ENCODE measurements at places on chromosomes 6 and 20. TPM values are rescaled to one million over a fixed set of nuclear protein-coding genes. Genes with fewer than 3 reads are reported as not detected.

RIPPLY2 gene
- total RNA-seq: not detected

DLK2 gene
- total RNA-seq: not detected

DAAM2 gene
- total RNA-seq: 15.7 TPM

SEL1L2 gene
- total RNA-seq: not detected

MOG gene
- not detected for total RNA-seq

RIN2 gene
- 67.0 TPM for total RNA-seq

LHFPL5 gene
- total RNA-seq: not detected

SIRPA gene
- 11.7 TPM for total RNA-seq

C6orf120 gene
- total RNA-seq: 38.2 TPM

ACSS1 gene
- total RNA-seq: 44.9 TPM

STMND1 gene
- 1.1 TPM for total RNA-seq

MATN4 gene
- total RNA-seq: not detected

L3MBTL1 gene
- 10.9 TPM for total RNA-seq

MAP3K5 gene
- total RNA-seq: 16.2 TPM

MYL9 gene
- total RNA-seq: 437 TPM

MUCL3 gene
- total RNA-seq: not detected

BANF2 gene
- total RNA-seq: not detected

CRIP3 gene
- not detected for total RNA-seq

FGD2 gene
- total RNA-seq: 46.4 TPM

GRCh38 chr6:154710689-154711088 lies 22.5 kb upstream of the SCAF8 start:
- no peak for DNase-seq

DNA sequence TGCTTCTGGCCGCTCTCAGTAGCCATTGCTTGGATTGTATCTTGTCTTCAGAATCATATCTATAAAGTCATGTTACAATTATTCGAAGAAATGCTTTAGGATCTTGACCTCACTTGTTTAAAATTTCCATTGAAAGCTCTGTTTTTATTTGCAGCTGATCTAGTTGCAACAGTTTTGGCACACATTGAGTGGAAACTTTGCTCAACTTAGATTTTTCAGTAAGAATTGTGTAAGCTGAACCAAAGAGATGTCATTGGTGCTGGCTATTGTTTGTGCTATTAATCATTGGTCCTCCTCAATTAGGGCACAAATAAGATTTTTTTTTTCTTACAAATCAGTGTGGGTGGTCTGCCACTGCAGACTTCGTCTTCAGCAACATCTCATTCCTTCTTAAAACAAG lies 649.2 kb downstream of the MMUT start:
- no peak for DNase-seq

GRCh38 chr6:64930681-64931080 lies 776.3 kb downstream of the EYS start:
- no peak for DNase-seq

- no peak for DNase-seq
Measured at GRCh38 chr20:20568604-20569205, 143.7 kb downstream of the RALGAPA2 start.

DNA sequence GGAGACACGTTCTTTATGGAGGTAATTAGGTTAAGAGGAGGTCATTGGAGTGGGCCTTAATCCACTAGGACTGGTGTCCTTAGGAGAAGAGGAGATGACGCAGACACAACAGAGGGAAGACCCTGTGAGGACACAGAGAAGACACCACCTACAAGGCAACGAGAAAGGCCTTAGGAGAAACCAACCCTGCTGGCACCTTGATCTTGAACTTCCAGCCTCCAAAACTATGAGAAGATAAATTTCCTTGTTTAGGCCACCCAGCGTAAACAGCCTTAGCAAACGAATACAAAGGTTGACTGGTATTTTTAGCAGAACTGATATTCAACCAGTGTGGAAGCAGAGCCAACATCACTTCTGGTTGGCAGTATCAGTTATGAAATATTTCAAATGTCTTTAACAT lies 75.2 kb downstream of the GFOD1 start:
- no peak for DNase-seq

- no peak for DNase-seq
Measured at GRCh38 chr6:87237804-87238203, 82.4 kb downstream of the ZNF292 start.

- peak; percentile 10 for DNase-seq
Measured at GRCh38 chr20:39910536-39910935, 778.5 kb downstream of the MAFB start.

DNA sequence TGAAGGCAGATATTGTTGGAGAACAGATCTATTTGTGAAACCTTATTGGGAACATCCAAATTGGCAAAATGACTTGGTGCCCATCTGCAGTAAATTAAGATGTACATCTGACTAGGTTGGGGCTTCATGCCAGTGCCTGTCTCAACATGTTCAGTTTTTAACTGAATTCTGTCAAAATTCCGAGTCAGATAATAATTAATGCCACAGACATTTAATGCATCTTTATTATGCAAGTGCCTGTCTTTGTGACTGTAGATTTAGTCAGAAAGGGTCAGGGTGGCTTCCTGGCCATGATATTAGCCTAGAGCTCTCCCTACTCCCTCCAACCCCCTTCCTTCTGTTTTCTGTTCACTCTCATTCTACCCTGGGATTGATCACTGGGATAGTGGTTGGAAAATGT lies 199.3 kb upstream of the FLRT3 start:
- DNase-seq: no peak

DNA sequence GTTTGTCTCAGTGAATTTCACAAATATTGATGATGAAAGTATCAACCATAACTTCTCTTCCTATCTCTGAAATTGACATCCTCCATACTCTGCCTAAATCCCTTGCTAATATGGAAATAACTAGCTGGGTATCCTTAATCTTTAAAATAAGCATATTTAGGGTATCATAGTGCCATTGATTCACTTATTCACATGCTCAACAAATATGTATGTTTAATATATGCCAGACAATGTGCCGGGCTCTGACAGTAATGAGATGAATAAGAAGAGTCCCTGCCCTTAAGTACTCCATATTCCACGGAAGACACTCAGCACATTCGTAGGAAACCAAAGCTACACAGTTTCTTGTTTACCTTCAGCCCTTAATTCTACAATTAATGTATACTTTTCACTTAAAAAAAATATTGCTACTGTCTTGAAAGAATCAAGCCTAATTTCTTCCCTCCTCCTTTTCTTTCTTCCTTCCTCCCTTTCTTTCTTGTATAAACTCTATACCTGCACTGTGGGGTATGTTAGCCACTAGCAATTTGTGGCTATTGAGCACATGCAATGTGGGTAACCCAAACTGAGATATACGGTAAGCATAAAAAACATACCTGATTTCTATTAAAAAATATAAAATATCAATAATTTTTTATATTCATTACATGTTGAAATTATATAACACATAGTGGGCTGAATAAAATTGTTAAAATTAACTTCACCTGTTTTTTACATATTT lies 42.8 kb upstream of the STXBP5 start:
- DNase-seq: no peak

DNA sequence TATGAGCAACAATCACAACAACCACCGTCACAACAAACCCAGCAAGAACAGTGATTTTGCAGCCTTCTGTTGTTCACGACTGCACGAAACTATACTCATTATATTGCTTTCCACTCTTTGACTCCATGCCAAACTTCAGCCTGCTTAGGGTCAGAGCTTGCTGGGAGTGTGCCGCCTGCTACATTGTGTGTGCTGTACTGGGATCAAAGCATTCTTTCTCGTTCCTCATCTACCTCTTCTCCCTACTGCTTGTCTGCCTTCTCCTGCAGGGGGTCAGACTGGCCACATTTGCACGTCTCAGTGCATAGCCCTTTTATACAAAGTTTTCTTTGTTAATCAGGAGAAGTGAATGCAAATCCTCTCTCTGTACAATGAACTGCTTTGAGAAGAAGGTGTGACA lies 401.6 kb upstream of the CITED2 start:
- DNase-seq: no peak

DNA sequence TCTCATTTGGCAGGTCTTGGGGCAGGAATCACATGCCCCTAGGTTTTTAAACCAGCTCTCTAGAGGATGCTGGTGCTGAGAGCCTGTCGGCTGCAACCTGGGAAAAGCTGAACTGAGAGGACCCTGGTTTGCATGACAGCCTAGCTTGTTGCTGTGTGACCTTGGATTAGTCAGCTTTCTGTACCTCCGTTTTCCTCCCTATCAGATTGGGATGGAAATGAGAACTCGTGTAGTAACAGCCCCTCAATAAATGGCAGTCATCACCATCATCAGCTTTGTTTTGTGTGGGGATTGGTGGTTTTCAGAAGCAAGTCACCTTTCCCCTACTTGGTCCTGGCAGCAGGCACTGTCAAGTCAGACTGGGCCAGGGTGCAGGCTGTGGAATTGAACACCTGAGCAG lies 75.2 kb upstream of the MYL9 start:
- DNase-seq: no peak

GRCh38 chr6:35242906-35243305 lies 16.6 kb upstream of the ZNF76 start:
- DNase-seq: no peak

GRCh38 chr6:156687789-156688619 lies 89.2 kb upstream of the ARID1B start:
- peak; percentile 35 for DNase-seq

GRCh38 chr6:106862858-106863257 lies 111.7 kb downstream of the CD24 start:
- no peak for DNase-seq

DNA sequence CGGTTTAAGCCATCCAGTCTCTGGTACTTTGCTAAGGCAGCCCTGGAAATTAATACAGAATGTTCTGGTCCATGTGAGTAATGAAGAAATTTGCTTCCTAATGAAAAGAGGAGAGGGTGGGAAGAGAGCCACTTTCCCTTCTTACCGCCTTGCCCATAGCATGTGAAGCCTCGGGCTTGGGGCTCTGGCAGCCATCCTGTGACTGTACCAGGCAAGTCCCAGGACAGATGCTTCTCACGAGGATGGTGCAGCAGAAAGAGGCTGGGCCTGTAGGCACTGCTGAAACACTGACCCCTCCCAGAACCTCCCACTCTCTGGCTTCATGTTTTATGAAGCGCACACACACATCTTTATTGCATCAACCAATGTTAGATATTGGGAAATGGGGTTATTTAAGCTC lies 74.8 kb downstream of the IYD start:
- no peak for DNase-seq

DNA sequence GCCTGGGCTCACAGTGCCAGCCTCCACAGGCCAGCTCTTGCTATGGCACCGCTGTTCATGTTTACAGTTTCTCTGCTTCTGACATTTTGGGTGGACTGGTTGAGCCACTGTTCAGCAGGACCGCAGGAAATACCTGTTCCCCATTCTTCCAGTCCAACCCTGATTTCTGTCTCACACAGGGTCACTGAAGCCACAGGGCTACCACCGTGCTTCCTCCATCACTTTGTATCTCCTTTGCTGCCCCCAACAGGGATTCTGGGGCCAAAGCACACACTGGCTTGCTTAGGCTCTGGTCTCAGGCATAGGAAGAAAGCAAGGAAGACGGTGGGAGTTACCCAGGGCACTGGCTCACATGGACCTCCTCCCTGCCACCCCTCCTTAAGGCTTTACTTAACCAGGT lies 164.5 kb downstream of the UNC5CL start:
- no peak for DNase-seq

DNA sequence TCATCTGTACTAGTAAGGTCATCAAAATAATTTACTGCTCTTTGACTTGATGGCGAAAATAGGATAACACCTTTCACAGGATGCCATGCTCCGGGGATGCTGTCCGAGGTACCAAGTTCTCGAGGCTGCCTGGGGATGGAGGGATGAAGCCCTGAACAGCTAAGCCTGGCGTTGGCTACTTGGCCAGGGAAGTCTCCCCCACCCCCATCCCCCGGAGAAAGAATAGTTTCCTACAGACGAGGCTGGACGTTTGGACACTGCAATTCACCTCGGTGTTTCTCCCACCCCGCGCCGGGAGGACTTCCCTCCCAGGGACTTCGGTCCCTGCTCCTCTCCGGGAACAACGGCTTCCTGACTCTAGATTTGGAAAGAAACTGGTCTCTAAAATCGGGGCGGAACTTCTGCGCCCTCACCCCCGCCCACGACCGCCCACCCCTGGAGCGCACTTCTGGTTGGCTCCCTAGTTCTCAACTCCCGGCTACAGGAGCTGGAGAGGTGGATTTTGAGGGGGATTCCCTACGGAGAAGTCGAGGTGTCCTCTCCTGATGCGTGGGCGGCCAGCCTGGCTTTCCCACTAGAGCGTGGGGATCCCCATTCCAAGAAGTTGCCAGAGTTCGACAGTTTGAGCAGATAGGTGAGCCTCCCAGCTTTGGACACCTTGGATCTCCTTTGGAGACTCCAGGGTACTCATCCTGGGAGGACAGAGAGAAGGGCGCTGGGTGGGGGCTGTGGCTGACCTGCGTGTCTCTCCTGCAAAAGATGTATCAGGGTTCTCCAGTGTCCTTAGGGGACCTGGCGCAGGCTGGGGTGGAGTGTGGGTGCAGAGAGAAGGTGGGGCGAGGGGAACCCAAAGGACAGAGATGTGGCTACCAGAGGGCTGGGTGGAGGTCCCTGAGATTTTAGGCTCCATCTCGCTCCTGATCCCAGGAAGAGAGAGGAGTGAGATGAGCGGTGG lies 1.1 kb downstream of the PCSK2 start:
- DNase-seq: no peak

GRCh38 chr20:13028673-13029072 lies 19.9 kb downstream of the SPTLC3 start:
- no peak for DNase-seq

DNA sequence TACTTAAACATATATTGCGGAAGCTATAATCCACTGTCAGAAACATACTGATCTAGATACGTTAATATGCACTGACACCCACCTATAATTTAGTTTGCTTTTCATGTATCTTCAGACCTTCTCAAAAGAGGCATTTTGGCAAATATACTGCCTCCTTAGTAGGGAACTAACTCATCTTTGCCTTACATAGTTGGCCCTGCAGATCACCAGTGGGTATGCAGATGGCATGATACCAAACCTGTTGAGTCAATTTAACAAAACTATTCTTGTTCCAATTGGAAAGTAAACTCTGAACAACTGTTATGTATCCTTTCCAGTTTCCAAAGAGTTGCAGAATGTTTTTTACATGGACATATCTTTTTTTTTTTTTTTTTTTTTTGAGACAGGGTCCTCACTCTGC lies 35.6 kb upstream of the TBC1D20 start:
- DNase-seq: no peak

DNA sequence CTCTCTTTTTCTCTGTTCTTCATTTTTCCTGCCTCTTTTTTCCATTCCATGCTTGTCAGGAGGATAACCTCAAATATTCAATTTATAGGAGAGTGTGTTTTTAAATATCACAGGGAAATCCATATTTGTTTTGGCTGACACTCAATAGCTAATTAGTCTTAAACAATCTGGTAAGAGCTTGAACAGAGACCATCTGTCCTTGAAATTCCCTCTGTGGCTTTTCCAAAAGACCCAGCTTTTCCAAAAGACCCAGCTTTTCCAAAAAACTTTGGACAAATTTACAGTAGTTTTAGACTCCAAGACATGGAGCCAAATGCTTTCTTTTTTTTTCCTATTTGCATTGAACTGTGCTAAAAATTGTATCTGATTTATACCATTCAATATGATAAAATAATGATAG lies 127.4 kb upstream of the FAM83B start:
- DNase-seq: no peak

- DNase-seq: no peak
Measured at GRCh38 chr6:116536216-116536621, 9.3 kb downstream of the TRAPPC3L start.

- DNase-seq: no peak
Measured at GRCh38 chr6:162825597-162825996, 97.8 kb downstream of the PACRG start.
